ENCODE measurements at places on chromosomes 3 and 15. TPM values are rescaled to one million over a fixed set of nuclear protein-coding genes. Genes with fewer than 3 reads are reported as not detected.

CEP19 gene
- 10.6 TPM for total RNA-seq

CFAP44 gene
- total RNA-seq, result 0.43 TPM

CFAP100 gene
- not detected for total RNA-seq

TCTA gene
- 25.5 TPM for total RNA-seq

OIP5 gene
- total RNA-seq, result 1.4 TPM

MOBP gene
- total RNA-seq, result not detected

GOLGA8A gene
- 7.3 TPM for total RNA-seq

CLDN18 gene
- total RNA-seq, result not detected

BFSP2 gene
- total RNA-seq, result not detected

SAMD7 gene
- not detected for total RNA-seq

PIAS1 gene
- total RNA-seq, result 13.1 TPM

KCNAB1 gene
- total RNA-seq, result not detected

SORD gene
- 1.6 TPM for total RNA-seq

DNAH12 gene
- under 0.01 TPM for total RNA-seq

VIPR1 gene
- 0.09 TPM for total RNA-seq

PIERCE2 gene
- total RNA-seq, result 0.76 TPM

MUC20 gene
- total RNA-seq, result 0.34 TPM

LRRC31 gene
- total RNA-seq, result not detected

MEIS2 gene
- total RNA-seq, result 12.2 TPM

WDR93 gene
- total RNA-seq, result not detected

NOX5 gene
- total RNA-seq, result under 0.01 TPM

RASGRF1 gene
- 0.98 TPM for total RNA-seq

TTLL13 gene
- not detected for total RNA-seq

ECE2 gene
- not detected for total RNA-seq

CGNL1 gene
- total RNA-seq, result 37.0 TPM

CAPN3 gene
- 0.69 TPM for total RNA-seq

Measured in dermis lymphatic vessel endothelial cell (primary cell).